ENCODE measurements at places on chromosomes 6 and 20.

GRCh38 chr6:132708002-132708401 lies 5.9 kb downstream of the VNN1 start:
- no peak for DNase-seq

- DNase-seq: peak; percentile 21
These were observed 184.2 kb upstream of the MAN1A1 start for GRCh38 chr6:119533603-119534279.

GRCh38 chr6:10617008-10617696 lies 77.3 kb downstream of the C6orf52 start:
- DNase-seq: no peak

DNA sequence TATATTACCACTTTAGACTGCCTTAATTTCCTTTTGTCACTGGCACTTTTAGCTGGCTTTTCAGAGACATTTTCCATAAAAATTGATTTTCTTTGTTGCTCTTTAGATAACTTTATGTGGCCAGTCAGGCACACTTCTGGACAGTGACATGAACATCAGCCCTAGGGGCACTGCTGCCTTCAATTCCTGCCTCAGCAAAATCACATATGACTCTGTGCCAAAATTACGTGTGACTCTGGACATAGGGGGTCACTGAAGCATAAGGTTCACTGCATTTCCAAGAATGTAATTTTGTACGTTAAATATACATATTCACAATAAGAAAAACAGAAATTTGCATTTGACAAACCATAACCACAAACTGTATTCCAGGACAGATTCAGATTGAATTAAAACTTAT lies 66.5 kb downstream of the ESF1 start:
- DNase-seq: no peak

DNA sequence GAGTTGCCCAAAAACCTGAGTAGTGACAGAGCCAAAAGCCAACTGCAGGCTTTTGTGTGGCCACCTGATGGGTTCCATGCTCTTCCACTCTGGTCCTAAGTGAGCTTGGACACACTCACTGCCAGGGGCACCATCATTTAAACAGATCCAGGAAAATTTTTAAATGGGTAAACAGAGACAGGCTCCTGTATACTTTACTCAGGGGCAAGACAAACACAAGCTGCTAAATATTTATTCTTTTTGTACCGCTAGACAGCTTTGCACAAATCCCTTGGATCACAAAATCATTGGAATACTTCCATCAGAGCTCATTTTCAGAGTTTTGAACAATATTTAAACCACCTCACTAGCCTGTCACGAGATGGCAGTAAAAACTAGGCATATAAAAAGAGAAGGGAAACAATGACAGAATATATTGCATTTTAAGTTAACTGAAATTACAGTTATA lies 31.4 kb downstream of the GCLC start:
- no peak for DNase-seq

DNA sequence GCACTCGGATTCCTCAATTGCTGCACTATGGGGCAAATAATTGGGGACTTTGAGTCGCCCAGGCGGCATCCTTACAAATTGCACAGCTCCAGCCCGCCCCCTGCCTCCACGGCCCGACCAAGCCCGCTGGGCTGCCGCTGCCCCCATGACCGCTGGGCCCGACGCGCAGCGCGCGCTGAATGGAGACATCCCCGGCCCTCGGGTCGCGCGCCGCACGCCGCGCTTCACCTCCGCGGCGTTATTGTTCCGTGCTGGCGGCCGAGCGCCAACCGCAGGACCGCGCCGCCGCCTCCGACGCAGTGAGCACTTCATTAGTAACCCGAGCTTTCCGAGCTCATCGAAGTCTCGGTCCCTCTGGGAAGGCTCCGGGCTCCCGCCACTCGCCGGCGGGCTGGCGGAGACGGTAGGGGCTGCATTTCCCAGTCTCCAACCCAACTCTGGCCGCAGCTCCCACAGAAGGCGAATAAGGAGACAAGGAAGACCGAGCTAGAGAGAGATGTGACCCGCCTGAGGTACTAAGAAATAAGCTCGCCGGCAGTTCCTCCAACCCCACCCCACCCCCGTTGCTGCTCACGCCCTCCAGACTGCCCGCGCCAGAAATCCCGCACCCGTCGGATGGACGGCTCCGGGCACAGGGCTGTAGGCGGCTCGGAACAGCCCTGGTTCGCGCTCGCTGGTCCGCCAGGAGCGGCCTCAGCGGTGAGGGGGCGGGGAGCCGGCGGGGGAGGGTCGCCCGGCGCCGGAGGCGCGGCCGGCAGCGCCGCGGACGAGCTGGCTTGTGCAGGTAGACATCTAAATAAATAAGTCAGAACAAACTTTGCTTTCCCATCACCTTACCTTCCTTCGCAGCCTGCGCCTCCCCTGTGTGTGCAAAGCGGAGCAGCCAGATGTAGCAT lies 703 bp downstream of the EPHA7 start:
- DNase-seq: no peak

DNA sequence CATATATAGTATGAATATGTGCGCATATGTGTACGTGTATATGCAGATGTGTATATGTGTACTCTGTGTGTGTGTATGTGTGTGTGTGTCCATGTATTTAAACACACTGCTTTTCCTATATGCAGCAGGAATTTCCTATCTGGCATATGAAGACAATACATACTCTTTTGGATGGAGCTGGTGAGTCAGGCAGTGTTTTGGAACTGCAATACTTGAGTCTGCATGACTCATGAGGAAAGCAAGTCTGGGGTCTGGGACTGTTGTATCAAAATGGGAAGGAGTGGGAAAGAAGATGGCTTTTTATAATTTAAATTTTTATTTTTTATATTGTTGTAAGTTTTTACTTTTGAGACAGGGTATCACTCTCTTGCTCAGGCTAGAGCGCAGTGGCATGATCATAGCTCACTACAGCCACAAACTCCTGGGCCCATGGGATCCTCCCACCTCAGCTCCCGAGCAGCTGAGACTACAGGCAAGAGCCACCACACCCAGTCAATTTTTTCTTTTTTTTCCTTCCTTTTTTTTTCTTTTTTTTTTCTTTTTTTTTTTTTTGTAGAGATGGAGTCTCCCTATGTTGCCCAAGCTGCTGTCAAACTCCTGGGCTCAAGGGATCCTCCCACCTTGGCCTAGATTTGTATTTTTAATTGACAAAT lies 72.2 kb downstream of the ATXN1 start:
- DNase-seq: no peak

GRCh38 chr6:10250655-10251220 lies 164.1 kb downstream of the TFAP2A start:
- DNase-seq: no peak

GRCh38 chr20:13322198-13322597 lies 101.1 kb downstream of the ISM1 start:
- DNase-seq: no peak

GRCh38 chr6:7978736-7979135 lies 68.1 kb upstream of the TXNDC5 start:
- no peak for DNase-seq

GRCh38 chr6:80145509-80145908 lies 39.0 kb downstream of the BCKDHB start:
- no peak for DNase-seq

DNA sequence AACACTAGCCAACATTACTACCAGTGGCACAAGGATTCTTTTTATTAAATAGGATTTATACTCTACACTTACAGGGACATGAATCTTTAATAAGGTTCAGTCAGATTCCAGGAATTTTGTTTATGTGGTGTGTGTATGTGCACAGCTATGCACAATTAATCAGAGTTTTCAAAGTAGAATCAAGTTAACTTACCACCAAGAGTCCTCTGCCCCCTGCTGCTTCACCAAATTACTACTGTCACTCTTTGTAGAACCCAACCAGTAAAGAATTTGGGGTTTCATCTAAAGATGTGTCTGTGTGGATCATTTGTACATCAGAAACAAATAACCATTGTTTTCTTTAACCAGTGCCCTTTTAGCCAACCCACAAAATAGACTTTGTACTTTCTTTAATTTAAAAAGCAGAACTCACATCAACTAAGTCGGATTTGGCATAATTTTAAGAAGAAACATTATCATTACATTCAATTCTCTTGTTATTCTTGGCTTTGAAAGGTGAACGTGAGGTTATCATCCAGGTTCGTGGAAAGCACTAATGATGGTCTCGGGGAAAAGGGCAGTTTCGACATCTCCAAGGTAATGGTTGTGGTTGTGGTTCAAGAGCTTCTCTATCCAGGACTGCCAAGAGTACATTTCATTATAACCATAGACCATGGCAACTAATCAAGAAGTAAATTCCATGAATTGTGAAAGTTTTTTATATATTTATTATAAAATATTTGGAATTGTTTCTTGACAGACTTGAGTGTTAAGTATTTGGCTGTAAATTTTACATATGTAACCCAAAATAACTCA lies 514.3 kb upstream of the ID4 start:
- DNase-seq: no peak

GRCh38 chr6:157219201-157220200 lies 103.8 kb downstream of the TMEM242 start:
- DNase-seq: no peak

DNA sequence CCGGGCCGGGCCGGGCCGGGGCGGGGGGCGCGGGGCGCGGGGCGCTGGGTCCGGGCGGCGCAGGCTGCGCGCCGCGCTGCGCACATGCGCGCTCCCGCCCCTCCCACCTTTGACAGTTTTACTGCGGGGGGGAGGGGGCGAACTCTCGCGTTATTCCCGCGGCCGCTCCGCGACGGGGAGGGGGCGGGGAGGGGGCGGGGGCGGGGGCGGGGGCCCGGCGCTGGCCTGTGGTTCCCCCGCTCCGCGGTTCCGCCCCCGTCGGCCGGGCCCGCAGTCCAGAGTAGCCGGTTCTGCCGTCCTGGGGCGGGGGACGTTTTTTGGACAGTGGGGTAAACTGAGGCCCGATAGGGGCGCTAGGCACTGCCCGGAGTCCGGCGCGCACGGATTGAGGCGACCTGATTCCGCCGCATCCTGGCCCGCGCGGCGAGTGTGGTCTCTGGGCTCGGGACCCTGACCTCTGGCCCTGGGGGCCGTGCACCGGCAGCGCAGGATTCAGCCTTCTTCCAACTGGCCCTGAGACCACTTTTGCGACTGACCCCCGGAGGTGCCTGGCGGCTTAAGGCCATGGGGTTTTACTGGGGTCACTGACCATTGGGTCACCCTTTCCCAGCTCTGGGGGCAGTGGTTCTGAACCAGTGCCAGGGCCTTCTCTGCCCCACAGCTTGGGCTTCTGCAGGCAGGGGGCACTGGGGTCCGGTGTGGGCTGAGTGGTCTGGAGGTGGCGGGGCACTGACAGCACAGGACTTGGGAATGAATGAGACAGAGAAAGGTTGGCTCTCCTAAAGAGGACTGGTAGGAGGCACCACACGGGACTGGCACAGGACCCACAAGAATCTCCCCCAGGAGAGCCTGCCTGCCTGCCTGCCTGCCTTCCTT lies at the start of gene ZNF512B:
Gene ZNF512B, minus strand, starts transcription at position 93 of the 876 bp plus-strand sequence. CDS start 1,980 bp downstream, outside the sequence.
- no peak for DNase-seq

- no peak for DNase-seq
These were observed 582.6 kb upstream of the MMS22L start for GRCh38 chr6:97865612-97866011.

DNA sequence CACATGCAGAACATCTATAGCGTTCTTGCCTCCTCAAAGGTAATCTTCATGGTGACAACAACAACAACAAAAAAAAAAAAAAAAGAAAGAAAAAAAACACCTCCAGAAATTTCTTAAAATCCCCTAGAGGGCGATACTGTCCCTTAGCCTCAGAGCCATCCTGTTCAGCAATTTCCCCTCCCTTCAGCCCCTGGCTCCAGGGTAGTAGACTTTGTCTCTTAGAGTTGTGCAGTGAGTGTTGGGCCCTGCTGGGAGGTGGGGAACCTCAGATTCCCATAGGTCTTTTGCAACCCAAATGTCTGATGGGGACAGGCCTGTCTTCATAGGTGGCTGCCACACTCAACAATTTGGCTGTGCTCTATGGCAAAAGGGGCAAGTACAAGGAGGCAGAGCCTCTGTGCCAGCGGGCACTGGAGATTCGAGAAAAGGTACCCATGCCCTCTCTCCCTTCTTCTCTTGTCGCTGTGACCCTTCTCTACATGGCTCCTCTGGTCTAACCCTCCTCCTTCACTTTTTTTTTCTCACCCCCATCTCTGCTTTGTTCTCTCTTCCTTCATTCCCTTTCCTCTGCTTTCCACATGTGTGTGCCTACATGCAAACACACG lies 6.0 kb upstream of the PTK7 start:
- no peak for DNase-seq

DNA sequence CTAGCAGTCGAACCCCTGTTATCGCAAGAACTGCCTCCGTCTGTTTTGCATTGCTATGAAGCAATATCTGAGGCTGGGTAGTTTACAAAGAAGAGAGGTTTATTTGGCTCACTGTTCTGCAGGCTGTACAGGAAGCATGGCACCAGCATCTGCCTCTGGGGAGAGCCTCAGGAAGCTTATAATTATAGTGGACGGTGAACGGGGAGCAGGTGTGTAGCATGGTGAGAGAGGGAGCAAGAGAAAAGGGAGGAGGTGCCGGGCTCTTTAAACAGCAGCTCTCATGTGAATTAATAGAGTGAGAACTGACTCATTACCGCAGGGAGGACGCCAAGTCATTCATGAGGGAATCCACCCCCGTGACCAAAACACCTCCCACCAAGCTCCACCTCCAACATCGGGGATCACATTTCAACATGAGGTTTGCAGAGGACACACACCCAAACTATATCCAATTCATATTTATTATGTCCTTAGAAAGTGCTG lies 172.6 kb upstream of the KCNG1 start:
- no peak for DNase-seq
